Upper lobe of right lung (tissue), 1 donor: ENCODE measurements at places on chromosomes 2 and 18. TPM values are rescaled to one million over a fixed set of nuclear protein-coding genes. Genes with fewer than 3 reads are reported as not detected.

Gene DNER
- total RNA-seq = 0.14 TPM

GRCh38 chr2:11746807-11747459, 501 bp downstream of the LPIN1 start:
- DNase-seq = no peak

- DNase-seq = peak; percentile 70
These were observed 777 bp downstream of the MOCOS start for GRCh38 chr18:36187826-36188721.

DNA sequence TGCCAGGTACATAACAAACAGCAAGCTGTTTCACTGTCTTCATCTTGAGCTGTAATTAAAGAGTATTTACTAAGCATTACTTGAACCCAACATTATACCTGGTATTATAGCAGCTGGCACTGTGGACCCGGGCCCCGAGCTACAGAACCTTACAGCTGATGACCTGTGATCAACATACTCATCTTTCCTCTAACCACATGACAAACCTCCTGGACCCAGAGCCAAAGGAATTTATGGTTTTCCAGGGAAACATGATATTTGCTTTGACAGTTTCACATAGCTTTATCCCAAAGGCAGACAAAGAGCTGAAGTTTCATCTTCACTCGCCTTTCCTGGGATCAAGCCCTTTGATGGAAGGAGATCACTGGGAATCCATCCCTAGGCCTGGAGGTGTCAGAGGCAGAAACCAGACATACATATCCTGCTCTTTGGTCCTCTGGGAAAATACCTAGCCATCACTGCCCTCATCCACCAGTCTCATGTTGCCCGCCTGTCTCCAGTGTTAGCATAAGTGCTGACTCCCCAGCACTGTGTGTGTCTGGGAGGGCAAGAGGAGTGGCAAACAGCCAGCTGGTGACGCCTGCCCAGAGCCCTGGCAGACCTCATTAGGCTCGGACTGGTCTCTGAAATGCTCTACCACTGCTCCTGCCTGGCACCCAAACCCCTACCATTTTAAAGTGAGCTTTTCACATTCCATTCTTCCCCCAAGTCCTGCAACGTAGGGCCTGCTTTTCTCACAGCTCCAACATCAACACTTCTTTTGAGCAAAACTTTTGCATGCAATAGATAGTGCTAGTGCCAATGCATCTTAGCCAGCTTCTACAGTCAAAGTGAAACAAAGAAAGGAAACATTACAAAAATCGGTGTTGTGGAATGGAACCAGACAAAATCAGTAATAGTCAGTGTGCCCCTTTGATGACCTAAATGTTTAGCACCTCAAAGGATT, 138.8 kb upstream of the CTAGE1 start:
- peak; percentile 66 for DNase-seq

DNA sequence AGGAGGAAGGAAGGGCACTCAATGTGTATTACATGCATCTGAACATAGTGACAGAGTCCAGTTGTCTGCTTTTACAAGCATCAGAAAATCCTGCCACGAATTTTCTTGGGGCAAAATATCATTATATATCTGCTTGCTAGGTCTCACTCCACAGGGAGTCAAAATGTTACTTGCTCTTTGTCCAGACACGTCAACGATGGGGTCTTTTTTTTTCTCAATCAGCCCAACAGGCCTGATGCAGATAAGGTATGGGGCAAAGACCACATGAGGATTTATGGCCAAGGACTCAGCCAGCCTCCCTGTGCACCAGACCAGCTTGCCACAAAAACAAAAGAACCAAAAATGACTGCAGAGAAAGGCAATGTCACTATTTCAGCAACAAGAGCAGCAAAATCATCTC, 323.4 kb upstream of the PKDCC start:
- no peak for DNase-seq

DNA sequence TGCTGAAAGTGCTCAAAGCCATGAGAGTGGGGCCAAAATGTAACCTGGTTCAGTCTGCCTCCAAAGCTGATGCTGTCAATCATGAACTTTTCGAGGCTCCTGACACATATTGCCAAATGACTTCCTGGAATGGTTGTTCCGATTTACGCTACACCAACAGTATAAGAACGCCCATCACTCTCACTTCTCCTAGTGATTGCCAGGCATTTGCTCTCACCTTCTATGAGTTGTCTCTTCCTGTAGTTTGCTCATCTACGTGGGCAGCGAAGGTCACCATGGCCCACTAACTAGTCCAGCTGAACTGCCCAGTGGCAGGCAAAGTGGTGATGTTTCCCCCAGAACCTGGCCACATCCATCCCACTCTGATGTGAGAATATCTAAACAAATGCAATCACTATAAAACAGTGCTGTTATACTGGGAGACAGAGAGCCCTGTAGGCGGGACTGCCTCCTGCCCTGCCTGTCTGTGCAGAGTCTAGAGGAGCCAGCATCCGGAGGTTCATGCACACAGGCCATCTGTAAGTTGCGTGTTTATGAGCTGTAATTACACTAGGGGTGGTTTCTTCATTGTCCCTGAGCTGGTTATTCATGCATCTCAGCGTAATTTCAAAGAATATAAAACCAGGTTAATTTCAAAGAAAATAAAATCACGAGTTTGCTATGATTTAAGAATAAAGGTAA, 8.8 kb upstream of the CABLES1 start:
- peak; percentile 50 for DNase-seq

- no peak for DNase-seq
These were observed 242.8 kb upstream of the DOK6 start for GRCh38 chr18:69157906-69158305.

Gene MAP2
- 44.0 TPM for total RNA-seq

Gene C2orf80
- not detected for total RNA-seq

Gene CYTIP
- total RNA-seq = 34.7 TPM

DNA sequence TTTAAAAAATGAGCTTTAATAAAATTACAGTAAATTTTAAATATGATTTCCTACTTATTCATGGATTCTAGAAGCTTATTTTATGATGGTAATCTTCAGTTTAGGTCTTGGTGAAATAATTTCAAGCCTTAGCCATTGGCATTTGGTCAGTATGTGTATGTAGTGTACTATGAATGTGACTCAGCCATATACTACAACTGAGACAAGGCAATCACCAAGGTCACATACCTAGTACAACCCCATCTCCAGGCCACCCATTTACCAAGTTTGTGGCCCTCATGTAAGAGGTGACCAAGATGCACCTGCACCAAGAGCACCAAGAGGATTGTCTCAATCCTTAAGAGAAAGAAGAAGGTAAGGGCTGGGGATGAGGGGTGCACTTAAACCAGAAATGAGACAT, 54.8 kb upstream of the FRZB start:
- DNase-seq = no peak

DNA sequence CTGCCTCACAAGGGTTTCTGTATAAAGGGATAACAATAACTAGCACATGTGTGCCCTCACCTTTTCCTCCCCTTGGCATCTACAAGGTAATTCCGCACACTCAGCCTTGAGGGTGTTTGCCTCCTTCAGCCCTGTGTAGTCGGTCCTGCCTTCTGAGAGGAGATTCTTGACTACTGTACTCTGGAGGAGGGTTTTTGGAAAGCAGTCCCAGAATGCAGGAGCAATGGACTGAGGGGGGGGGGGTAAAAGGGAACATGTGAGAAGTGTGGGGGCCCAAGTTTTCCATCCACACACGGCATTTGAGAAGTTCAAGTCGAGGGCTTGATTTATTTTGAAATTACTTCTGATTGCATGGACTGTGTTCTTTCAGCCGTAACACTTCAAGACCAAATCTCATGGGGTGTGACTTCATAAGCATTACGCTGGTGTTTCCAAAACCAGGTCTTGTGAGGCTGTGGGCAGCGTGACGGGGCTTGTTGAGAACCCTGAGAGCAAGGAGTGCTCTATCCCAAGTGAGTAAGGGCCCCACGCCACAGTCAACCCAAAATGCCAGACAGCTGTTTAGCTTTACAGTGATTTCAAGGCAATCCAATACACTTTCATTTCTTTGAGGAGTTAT, 198.7 kb upstream of the MEIS1 start:
- DNase-seq = no peak

GRCh38 chr2:70440621-70441020, 113.0 kb downstream of the TGFA start:
- DNase-seq = no peak

- DNase-seq = no peak
These were observed 674.1 kb downstream of the NYAP2 start for GRCh38 chr2:226073496-226074160.

Gene ADAM23
- total RNA-seq = 2.5 TPM
